Central memory CD8-positive, alpha-beta T cell (primary cell): ENCODE measurements at places on chromosomes 5 and 9.

- no peak for DNase-seq
- H3K27me3 ChIP-seq = no peaks in the 10 kb centered on the region
- H3K4me1 ChIP-seq = peaks cover 10% of the 10 kb centered on the region
- H3K27ac ChIP-seq = no peak overlapping the region
- H3K36me3 ChIP-seq = no peaks in the 10 kb centered on the region
These were observed 7.9 kb upstream of the IER5L start for GRCh38 chr9:129185991-129186390.

- H3K27me3 ChIP-seq = no peaks in the 10 kb centered on the region
- peak overlapping the region; percentile 52 for H3K27ac ChIP-seq
- no peak overlapping the region for H3K4me3 ChIP-seq
- H3K36me3 ChIP-seq = peaks cover 5% of the 10 kb centered on the region
These were observed 128.1 kb downstream of the CRB2 start for GRCh38 chr9:123484130-123484529.

GRCh38 chr5:12023614-12024241 is 119.5 kb upstream of the CTNND2 start:
- no peak for DNase-seq
- no peaks in the 10 kb centered on the region for H3K36me3 ChIP-seq
- no peaks in the 10 kb centered on the region for H3K4me1 ChIP-seq

DNA sequence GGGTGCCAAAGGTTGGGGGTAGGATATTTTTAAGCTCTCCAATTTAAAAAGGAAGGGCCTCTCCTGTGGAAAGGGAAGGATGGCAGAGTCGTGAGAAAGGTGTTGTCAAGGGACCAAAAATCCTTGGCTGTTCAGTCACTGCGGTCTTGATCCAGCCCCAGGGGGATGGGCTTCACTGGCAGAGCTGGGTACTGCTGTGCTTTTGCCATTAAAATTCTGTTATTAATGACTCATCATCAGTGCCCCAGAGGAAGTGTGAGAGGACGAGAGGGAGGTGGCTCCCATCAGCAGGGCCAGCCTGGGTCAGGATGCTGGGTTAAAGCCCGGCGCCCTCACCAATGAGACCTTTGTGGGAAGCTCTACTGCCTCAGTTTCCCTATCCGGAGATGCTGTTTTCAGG is 16.7 kb downstream of the PCDH12 start:
- peak overlapping the region; percentile 63 for H3K27ac ChIP-seq
- no peaks in the 10 kb centered on the region for H3K4me1 ChIP-seq
- DNase-seq = no peak

DNA sequence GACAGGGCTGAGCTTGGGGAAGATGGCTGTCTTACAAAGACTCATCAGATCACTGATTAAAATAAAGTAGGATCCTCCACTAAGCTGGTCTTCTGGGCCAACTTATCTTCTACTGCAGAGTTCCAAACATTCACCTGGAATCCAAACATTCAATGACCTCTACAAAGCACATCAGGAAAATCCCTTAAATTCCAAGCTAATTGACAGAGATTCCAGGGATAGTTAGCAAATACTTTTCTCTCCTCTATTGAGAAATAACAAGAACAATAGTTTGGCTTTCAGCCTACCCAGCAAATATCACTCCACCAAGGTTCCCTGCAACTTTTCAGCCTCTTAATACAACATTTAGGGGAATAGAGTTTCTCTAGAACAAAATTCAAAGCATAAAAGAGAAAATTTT is 140.6 kb upstream of the LIFR start:
- H3K36me3 ChIP-seq = no peaks in the 10 kb centered on the region
- no peak for DNase-seq
- no peaks in the 10 kb centered on the region for H3K4me1 ChIP-seq
- peaks cover 64% of the 10 kb centered on the region for H3K27me3 ChIP-seq
